ENCODE measurements at places on chromosomes 11 and 22.

- DNase-seq, result no peak
These were observed 48.3 kb downstream of the SYT13 start for GRCh38 chr11:45237711-45238315.

GRCh38 chr22:20423906-20424551 is 13.6 kb downstream of the SCARF2 start:
- DNase-seq, result no peak

DNA sequence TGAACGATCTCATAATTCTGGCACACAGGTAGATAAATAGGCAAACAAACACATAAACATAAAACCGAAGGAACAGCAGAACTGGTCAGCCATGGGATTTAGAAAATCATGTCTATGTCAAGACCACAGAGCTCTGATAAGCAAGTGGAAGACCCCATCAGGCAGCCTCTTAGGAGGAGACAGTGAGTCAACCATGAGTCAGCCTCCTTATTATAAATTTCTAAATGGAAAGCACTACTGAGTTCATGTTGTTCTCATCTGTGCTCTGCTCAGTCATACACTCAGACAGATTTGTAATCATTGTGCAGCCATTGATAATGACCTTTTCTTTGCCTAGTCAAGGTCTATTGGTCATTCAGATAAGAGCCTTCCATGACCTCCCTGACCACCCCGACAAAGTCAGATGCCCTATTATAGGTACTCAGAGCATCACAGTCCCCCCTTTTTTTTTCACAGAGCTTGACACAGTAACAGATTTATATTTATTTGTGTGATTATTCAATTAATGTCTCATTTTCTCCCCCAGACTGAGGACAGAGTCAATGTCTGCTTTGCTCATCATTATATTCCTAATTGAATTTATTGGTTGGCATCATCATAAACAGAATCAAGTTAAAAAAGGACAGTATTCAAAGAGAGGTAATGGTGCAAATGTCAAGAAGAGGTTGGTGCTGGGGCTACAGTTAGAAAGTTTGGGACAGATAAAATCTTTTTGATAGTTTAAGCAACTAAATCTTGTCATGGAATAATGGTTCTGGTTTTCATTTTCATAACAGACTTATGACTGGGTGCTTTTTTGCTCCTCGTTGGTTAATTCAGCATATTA is 579.7 kb upstream of the CCDC90B start:
- peak; percentile 5 for DNase-seq

GRCh38 chr11:81470446-81470845 is 1263.2 kb downstream of the FAM181B start:
- DNase-seq, result no peak

DNA sequence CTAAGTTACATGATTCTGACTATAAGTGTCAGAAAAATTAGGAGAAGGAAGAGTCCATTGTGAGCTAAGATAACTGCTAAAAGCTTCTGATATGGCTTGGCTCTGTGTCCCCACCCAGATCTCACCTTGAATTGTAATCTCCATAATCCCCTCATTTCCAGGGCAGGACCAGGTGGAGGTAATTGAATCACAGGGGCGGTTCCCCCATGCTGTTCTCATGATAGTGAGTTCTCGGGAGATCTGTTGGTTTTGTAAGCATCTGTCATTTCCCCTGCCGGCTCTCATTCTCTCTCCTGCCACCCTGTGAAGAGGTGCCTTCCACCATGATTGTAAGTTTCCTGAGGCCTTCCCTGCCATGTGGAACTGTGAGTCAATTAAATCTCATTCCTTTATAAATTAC is 230.2 kb downstream of the OPCML start:
- no peak for DNase-seq

DNA sequence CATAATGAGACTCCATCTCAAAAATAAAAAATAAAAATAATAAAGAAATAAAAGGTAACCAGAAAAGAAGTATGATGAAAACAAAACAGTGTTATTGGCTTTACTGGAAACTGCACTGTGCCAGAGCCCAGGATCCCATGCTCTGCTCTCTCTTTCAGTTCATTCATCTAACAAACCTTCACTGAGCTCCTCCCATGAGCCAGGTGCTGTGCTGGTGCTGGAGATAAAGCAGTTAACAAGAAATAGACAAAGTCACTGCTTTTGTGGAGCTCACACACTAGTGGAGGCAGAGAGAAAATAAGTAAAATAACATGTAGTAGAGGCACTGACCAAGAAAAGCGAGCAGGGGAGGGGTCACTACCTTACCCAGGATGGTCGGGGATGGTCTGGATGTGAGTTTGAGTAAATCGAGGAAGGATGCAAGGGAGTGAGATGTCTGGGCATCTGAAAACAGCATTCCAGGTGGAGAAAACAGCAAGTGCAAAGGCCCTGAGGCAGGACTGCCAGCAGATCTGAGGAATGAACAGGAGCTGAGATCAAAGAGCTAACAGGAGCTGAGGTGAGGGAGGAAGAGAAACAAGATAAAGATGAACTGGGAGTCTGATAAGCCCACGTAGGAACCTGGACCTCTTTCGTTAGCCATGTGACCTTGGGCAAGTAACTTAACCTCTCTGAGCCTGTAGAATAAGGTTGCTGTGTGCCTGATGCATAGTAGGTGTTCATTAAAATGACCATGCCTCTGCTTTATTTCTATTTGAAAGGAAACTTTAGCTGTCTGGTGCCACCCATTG is 31.3 kb upstream of the CD82 start:
- DNase-seq, result no peak

- DNase-seq, result no peak
These were observed 2.1 kb downstream of the TRAF6 start for GRCh38 chr11:36507824-36508489.

- peak; percentile 78 for DNase-seq
These were observed 2.2 kb upstream of the C11orf16 start for GRCh38 chr11:8934742-8935488.

DNA sequence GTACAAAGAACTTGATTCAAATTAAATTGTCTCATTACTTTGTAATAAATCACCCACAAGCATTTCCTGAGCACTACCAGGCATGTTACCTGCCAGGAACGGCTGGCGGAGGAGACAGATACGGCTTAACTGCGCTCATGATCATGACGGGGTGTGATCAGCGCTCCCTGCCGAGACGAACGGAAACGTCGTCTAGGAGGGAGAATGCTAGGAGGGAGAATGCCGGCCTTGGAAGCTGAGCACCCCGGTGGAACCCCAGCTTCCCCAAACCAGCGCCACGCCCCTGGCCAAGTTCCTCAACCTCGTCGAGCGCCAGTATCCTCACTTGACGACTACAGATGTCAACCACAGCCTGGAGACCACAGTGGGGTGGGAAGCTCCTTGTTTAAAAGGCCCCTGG is 272.8 kb downstream of the CTTN start:
- no peak for DNase-seq

GRCh38 chr11:75558939-75559843 is 2.9 kb upstream of the SERPINH1 start:
- peak; percentile 88 for DNase-seq

- DNase-seq, result no peak
These were observed 3.9 kb upstream of the TEF start for GRCh38 chr22:41377846-41378245.

DNA sequence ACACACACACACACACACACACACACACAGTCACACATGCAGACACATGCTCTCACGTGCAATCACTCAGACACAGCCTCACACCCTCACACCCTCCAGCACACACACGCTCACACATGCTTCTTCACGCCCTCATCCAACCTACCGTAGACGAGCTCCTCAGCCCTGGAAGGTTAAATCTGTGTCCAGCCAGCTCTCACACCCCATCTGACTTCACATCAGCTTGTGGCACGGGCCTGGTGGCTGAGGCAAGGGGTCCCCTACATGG is 1.3 kb upstream of the SCUBE1 start:
- DNase-seq, result no peak

DNA sequence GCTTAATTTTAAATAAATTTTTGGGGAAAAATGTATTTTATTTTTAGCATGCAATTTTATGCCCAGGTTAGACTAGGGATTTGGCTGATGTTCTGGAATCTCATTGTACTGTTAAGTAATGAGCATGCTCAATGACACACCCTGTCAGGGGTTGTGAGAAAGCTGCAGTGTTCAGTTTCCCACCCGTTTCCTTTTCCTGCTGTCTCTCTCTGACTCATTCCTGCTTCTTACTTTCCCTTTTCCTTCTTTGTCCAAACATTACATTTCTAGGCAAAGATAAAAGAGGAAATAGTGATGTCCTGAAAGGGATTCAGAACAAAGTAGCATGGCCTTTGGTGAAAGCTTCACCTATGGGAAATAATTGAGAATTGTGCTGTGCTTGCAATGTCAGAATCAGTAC is 22.7 kb downstream of the OOSP3 start:
- no peak for DNase-seq

DNA sequence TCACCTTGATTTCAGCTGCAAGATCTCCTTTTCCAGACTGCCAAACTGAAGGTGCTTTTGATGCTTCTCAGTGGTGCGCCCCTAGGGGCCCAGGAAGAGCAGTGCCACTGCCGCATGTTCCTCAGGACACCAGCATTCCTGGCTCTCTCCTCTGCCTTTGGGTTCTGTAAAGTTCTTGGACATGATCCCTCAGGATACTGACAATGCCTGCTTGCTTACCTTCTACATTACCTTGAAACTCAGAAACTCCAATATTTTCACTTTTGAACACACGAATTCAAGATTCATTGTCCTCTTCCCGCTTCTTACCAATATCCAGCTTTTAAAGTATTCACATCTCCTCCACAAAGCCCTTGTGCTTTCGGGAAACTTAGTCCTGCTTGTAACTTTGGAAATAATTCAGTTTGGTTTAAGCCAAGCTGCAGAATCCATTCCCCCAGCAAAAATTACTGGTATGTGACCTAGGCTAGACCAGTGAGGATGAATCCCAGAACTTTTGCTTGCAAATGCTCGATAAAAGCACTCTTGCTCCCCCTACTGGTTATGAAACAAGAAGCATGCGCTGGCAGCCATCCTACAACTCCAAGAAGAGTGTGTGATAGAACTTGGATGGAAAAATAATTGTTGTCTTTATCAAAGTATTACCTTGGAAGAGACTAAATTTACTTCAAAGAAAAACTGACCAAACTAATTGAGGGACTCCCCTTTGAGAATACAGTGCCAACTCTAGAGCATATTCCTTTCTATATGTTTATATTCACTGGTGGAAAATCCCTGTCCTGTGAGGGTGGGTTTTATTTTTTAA is 16.5 kb upstream of the OR5B21 start:
- peak; percentile 54 for DNase-seq

DNA sequence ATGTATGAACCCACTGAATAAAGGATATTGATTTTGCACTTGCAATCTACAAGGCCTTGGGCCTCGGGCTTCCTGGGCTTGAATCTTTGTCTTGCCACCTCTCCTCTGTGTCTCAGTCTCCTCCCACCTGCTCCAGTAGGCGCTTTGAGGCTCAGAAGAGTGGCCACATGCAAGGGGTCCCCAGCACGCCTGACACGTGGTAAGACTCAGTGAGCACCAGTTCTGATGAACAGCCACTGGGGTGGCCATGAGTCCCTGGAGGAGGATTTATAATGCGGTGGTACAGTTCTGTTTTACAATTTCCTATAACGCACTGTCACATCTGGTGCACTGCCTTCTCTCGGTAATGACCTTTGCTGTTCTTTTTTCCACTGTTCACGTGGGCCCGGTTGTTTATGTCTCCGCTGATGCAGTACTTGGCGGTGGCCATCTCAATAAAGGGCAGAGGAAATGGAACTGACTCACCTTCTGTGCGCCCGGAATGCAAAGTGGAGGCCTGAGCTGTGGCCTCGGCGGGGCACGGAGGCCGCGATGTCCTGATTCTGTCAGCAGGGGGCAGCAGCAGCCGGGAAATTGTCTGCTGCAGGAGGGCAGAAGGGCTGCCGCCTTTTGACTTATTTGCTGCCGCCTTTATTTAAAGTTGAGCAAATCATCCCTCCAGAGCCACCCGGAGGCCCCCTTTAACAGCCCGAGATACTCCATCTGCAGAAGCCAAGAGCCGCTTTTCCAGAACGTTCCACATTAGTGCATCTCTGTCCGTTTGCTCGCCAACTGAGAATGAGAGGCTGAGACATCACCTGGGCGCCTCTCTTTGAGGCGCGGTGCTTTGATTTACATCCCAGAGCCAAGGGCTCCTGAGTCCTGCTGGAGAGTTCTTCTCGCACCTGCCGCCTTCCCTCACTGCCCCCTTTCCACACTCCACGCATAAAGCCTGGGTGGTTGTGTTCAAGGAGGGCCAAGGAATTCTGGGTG is 6.0 kb upstream of the IFT27 start:
- DNase-seq, result peak; percentile 24

- DNase-seq, result no peak
These were observed 1.1 kb downstream of the FCHSD2 start for GRCh38 chr11:73141031-73141308.

GRCh38 chr11:32080361-32080980 is 10.4 kb upstream of the RCN1 start:
- no peak for DNase-seq

DNA sequence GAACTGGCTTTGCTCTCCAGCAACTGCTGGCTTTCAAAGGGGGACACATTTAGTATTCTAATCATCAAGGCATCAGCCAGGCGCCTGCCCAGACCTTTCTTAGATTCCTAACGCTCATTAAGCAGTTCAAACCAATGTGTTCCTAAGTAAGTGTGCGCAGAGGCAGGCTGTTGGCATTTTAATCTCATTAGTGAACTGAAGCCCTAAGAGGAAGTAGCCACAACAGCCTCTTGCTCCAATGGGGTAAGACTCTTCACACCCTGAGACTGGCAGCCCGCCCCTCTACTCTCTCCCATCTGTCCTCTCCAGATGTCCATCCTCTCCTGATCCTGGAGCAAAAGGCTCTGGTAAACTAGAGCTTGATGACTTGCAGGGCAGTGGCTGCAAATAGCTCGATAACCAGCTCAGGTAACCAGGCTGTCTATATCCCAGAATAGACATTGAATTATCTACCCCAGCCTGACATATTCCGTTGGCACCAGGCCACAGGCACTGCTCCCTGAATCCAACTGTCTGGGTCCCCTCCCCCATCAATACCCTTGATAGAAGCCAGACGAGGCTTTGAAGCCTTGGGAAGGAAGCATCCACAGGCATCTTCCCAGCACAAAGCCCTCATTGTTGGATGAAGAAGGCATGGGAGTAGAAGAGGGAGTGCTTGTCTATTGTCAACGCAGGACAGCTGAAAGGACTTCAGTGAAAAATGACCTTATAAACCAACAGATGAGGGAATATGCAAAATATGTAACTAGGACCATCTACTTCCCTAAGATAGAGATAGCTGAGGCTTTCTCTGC is 321.1 kb downstream of the TENM4 start:
- DNase-seq, result no peak

- DNase-seq, result no peak
These were observed 613 bp upstream of the GSC2 start for GRCh38 chr22:19150482-19151328.
